ENCODE measurements at places on chromosomes 5 and 9.

GRCh38 chr9:23543419-23543818 is 282.6 kb downstream of the ELAVL2 start:
- DNase-seq: no peak

GRCh38 chr5:134289509-134290113 is 63.7 kb upstream of the PPP2CA start:
- DNase-seq: peak; percentile 72

GRCh38 chr5:156934450-156935211 is 28.4 kb downstream of the TIMD4 start:
- peak; percentile 32 for DNase-seq

DNA sequence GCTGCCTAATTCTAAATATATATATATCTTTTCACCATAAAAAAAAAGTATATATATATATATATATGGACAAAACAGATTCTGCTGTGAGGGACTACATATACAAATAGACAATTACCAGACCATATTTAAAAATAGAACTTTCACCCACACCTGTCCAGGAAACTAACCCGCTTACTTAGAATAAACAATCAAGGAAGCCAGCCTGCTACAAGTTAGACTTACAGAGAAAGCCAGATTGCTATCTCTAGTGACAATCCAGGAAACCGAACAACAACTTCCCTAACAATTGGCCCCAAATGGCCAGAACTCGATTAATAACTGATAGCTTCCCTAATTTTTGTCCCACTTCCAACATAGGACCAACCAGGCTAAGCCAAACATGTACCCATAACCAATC is 5.9 kb downstream of the GLDC start:
- DNase-seq: no peak

GRCh38 chr9:96663506-96664120 is 8.5 kb upstream of the PRXL2C start:
- no peak for DNase-seq

DNA sequence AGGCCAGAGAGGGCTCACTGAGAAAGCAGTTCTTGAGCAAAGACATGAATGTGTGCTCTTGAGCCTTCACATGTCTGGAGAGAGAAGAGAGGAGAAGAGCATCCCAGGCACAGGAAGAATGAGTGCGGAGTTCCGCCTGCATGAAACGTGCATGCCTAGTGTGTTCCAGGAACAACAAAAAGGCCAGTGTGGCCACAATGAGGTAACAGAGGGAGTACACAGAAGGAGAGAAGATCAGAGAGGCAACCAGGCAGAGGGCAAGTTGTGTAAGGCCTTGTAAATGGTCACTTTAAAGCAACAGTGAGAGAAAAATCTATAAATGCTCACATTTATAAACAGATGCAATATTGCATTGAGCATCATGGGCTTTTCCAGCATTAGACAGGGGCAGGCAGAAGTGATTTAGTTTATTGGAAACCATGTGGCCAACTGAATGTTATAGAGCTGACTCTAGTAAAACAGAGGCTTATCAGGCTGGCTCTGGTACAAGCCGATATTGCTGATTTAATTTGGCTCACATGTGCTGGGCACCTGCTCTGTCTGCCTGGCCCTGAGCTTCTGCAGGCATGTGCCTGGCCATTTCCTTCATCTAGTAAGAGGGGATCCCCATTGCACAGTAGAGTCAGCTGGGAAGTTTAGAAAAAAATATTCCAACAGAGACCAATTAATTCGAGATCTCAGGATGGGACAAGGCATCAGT is 185.3 kb downstream of the SAXO1 start:
- DNase-seq: no peak

DNA sequence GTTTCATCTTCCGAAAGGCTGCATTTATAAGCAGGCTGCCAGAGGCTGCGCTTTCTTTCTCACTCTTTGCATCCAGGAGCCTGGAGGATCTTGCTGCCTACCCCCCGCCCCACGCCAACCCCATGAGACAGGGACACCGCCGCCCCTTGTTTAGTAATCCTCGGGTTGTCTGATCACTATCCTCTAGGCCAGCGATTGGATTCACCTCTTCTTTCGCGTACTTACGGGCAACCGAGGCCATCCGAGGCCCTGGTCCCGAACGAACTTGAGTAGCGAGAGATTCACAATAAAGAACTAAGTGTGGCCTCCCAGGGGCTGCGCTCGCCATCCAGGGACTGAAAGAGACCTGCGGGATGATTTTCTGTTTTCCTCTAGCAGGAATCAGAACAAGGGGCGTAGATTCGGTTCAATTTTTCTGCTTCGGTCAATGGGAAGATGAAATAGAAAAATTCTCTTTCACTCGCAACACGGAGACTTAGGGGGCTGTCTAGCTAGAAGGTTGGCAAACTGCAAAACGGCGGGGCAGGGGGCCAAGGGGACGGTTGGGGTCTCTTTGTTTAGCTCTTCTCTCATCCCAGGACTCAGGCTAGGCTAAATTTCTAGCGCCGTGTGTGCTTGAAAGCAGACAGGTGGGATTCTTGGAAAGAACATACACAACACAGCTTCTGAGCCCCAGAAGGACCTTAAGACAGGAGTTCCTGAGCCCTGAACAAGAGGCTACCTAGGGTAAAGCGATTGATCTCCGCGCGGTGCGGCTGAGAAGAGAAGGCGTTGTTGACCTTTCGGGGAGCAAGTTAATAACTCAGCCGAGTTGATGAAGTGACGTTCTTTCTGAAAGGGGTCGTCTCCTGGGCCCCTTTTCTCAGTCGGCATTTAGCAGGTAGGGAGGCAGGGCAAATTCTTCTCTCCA is 5.8 kb upstream of the ISL1 start:
- no peak for DNase-seq
